Airway epithelial cell (primary cell): ENCODE measurements at places on chromosomes 2 and 18. TPM values are rescaled to one million over a fixed set of nuclear protein-coding genes. Genes with fewer than 3 reads are reported as not detected.

AMER3 gene
- not detected in 2 replicates for total RNA-seq

CNGA3 gene
- not detected in 2 replicates for total RNA-seq

FOXI3 gene
- not detected in 2 replicates for total RNA-seq

PARD3B gene
- total RNA-seq = 0.46 and 1.6 TPM in 2 replicates

SLC14A1 gene
- total RNA-seq = not detected in 2 replicates

MEP1B gene
- not detected in 2 replicates for total RNA-seq

GULP1 gene
- total RNA-seq = 3.0 and 5.4 TPM in 2 replicates

C1GALT1C1L gene
- total RNA-seq = 0.21 and 2.2 TPM in 2 replicates

EN1 gene
- total RNA-seq = not detected in 2 replicates

UCN gene
- total RNA-seq = 0.49 and 1.7 TPM in 2 replicates

MBD2 gene
- 40.5 and 56.6 TPM in 2 replicates for total RNA-seq

IKZF2 gene
- total RNA-seq = 14.9 and 20.2 TPM in 2 replicates

CAPN13 gene
- 0.21 and 0.88 TPM in 2 replicates for total RNA-seq

ACKR3 gene
- 23.9 and 32.2 TPM in 2 replicates for total RNA-seq
